ENCODE measurements at places on chromosomes 3 and 15.

DNA sequence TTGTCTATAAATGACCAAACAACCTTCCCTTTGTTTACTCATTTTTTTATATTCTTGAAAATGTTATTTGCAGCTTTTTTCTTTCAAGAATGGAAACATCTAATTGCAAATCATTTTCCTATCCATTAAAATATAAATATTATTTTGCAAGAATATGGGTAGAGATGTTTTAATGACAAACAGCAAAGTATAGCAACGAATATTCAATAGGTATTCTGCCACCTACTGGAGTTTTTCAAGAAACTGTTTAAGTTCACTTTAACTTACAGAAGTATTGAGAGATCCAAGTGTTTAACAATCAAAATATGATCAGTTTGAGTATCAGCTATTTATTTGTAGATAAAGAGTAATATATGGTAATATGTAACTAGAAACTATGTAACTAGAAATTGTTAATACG, 6.9 kb upstream of the EOGT start:
- DNase-seq, result no peak

DNA sequence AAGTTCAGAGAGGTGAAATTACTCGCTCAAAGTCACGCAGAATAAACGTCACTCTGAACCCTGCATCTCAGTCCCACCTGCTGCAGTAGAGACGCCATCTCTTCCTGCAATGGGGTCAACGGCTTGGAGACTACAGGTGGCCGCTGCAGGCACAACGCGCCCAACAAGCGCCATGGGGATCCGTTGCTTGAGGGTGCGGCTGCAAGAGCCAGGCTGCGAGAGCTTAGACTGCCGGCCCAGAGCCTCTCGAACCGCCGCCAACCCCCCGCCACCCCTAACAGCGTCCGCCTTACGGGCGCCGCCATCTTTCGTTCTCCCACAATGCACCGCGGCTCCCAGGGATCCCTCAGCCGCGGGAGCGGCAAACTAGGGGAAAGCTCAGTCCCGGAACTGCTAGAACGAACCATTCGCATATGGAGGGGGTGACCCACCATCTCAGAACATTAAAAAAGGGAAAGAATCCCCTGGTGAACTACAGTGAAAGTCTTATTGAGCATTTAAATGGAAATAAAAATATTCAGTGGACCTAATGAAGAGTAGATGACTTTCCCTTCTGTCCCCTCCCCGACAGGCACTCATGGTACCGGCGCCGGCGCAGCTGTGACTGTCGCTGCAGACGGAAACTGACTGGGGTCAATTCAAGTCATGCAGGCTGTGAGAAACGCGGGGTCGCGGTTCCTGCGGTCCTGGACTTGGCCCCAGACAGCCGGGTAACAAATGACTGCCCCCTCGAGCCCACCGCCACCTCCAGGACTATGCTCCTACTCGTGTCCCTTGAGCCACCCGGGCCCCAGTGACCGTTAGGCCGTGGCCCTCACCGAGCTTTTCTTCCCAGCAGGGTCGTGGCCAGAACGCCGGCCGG, at the start of the genes MRPL46 and MRPS11:
Gene MRPL46, minus strand, starts transcription at position 316 of the 862 bp plus-strand sequence. Its CDS starts 11 bp downstream, at position 305.
Gene MRPS11, plus strand, starts transcription at position 636 of the 862 bp plus-strand sequence. Its CDS starts 10 bp downstream, at position 646.
- peak; percentile 82 for DNase-seq

DNA sequence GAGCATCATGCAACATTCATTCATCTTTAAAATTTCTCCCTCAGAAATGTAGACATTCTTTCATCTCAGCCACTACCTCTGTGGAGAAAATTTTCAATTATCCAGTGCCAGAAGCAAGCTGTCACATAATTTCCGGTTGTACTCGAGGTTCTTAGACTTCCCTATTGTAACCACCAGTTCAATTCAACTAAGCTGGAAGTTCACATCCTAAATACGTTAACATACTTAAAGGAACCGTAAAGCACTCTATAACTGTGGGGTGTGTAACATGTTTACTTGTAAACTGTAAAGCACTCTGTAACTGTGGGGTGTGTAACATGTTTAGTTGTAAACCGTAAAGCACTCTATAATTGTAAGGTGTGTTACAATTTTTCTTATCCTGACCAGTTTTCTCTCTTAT, 150.3 kb downstream of the PLCL2 start:
- no peak for DNase-seq

GRCh38 chr3:178325330-178325729, 210.9 kb upstream of the KCNMB2 start:
- peak; percentile 75 for DNase-seq

GRCh38 chr3:196938576-196938975, 3.8 kb downstream of the NCBP2 start:
- no peak for DNase-seq

- DNase-seq, result no peak
These were observed 13.8 kb upstream of the NMNAT3 start for GRCh38 chr3:139691619-139692018.

- DNase-seq, result no peak
These were observed 10.3 kb downstream of the ACSBG1 start for GRCh38 chr15:78224023-78224411.

DNA sequence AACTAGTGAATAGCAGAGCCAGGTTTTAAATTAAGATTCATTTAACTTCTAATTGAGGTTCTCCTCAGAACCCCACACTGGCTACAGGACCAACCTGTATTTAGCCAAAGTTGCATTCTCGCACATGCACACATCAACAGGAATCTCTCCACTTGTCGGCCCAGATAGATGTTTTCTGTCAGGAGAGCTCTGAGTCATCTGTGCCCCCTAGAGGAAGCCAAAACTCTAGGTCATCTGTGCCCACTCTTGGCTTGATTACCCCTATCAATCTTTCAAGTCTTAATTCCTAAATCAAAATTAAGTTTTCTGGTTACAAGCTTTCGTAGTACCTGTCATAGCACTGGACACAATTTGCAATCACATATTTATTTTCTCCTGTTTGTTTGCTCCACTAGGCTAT, 104.9 kb upstream of the EOMES start:
- DNase-seq, result no peak

- peak; percentile 98 for DNase-seq
These were observed 5.7 kb downstream of the EIF4G1 start for GRCh38 chr3:184320104-184320445.

- no peak for DNase-seq
These were observed 241.4 kb downstream of the EDEM1 start for GRCh38 chr3:5428607-5429516.

DNA sequence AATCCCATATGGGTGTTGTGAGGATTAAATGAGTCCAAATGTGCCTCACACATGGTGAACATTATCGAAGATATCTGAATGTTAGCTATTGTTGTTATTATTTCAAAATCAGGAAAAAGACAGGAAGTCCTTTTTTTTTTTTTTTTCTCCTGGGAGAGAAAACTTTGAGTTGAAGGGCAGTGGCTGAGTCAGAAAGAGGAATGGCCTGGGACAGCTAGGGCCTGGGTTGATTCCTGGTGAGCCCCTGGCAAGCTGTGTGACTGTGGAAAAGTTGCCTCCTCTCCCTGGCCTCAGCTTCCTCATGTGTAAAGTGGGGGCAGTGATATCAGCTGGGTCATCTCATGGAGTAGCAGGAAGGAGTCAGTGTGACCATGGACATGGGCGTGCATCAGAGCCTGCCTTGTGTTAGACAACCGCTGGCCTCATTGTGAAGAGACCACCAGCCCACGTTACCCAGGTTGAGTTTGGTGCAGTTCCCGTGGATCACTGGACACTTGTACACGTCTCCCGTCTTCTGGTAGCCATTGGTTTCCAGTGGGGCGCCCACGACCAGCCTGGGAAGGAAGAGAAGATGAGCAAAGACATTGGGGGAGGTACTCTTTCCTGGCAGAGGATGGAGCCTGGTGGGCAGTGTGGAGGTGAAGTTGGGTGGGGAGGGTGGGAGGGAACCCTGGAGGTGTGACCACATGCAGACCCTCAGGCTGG, 63.1 kb downstream of the ITGA11 start:
- DNase-seq, result peak; percentile 39

- no peak for DNase-seq
These were observed 55.1 kb upstream of the TGFBR2 start for GRCh38 chr3:30551266-30551665.

DNA sequence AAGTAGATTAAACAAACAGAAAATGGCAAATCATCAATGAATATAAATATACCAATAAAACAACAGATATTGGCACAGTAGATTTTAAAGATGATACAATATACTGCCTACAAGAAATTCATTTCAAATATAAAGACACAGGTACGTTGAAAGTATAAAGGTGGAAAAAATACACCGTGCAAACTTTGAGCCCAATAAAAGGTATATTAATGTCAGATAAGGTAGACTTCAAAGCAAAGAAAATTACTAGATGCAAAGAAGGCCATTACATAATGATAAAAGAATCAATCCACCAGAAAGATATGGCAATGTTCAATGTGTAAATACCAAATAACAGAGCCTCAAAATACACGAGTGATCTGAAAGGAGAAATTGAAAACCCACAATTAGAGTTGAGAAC, 34.3 kb upstream of the VIPR1 start:
- DNase-seq, result no peak

GRCh38 chr3:172257648-172258400, 190.4 kb downstream of the GHSR start:
- DNase-seq, result peak; percentile 81

DNA sequence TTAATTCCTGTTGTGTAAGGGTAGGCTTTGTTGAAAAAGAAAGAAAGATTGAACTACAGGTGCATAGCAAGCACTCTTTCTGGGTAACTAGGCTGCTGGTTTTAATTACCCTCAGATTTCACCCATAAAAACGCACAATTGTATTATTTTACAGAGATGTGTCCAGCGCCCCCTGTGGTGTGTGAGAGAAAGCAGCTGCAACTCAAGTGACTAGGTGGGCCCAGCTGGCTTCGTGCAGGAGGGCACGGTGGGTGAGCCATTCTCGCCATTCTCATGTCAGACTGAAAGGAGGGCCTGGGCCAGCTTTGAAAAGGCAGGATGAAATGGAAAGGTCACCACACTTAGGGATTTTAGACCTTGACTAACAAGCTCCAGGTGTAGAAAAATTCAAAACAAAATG, 122.6 kb downstream of the LRIG1 start:
- peak; percentile 40 for DNase-seq

DNA sequence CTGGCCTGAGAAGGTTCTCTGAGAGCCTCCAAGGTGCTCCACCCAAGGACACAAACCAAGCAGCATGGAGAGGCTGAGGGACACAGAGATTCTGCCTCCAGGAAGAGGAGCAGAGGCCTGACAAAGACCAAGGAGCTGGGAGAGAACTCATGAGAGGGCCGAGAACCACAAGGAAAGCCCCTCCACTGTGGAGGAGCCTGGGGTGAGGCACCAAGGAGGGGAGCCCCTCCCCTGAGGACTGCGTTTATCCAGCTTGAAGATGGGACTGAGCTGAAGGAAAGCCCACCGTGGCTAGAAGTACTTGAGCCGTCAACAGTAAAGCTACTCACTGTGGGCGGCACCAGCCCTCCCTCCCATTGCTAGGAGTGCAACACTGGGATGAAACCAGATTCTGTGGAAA, 63.1 kb upstream of the MEF2A start:
- no peak for DNase-seq

GRCh38 chr15:77285057-77285997, 134.6 kb downstream of the PEAK1 start:
- no peak for DNase-seq

- no peak for DNase-seq
These were observed 80.9 kb upstream of the MANF start for GRCh38 chr3:51304230-51304629.

- no peak for DNase-seq
These were observed 3.6 kb upstream of the NCK1 start for GRCh38 chr3:136858381-136858780.

DNA sequence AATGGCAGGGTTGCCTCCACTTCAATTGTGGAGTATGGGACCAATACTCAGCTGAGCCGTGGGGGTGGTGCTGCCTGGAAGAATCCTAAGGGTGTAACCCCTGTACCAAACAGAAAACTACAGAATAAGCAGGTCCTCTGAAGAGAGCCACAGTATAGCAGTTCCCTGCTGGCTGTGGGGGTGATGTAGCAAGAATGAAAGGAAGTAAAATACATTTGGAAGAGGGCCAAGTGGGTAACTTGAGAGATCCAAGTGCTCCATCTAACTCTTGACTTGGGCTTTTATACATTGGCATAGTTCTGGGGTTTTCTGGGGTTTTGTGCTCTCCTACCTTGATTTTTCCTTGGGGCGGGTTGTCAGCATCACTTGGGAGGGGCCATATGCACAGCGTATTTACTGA, 341.4 kb downstream of the OTOL1 start:
- DNase-seq, result no peak

DNA sequence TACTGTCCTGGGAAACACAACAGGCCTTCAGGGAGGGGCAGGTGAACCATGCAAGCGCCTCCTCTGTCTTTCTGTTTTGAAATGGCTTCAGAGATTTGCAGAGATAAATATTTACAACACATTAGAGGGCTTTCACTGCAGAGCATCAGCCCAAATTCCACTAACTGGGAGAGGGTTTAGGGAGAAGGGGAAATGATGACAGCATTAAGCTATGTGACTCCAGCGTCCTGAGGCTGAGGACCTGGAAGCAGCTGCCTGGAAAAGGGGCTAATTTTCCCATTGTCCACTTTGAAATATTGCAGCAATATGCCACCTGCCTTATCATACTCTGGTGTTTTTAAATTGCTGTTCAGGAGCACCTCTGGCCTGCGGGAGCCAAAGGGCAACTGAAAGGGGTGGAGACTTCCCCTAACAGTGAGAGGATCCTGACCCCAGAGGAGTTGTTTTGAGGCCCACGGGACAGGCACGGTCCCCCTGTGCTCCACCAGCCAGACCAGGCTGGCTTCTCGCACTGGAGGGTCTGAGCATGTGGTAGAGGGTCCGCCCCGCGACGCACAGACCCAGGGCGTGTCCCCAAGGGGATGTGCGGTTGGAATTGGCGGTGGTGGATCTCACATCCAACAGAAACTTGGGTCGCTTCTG, 110.6 kb downstream of the XXYLT1 start:
- peak; percentile 28 for DNase-seq

GRCh38 chr15:82530006-82530405, 10.3 kb downstream of the RPS17 start:
- no peak for DNase-seq

- DNase-seq, result no peak
These were observed 44.3 kb downstream of the GLB1 start for GRCh38 chr3:33052671-33053070.

GRCh38 chr3:181330257-181330656, 340.7 kb upstream of the DNAJC19 start:
- no peak for DNase-seq

- no peak for DNase-seq
These were observed 43.9 kb upstream of the LYSMD4 start for GRCh38 chr15:99777144-99777543.

DNA sequence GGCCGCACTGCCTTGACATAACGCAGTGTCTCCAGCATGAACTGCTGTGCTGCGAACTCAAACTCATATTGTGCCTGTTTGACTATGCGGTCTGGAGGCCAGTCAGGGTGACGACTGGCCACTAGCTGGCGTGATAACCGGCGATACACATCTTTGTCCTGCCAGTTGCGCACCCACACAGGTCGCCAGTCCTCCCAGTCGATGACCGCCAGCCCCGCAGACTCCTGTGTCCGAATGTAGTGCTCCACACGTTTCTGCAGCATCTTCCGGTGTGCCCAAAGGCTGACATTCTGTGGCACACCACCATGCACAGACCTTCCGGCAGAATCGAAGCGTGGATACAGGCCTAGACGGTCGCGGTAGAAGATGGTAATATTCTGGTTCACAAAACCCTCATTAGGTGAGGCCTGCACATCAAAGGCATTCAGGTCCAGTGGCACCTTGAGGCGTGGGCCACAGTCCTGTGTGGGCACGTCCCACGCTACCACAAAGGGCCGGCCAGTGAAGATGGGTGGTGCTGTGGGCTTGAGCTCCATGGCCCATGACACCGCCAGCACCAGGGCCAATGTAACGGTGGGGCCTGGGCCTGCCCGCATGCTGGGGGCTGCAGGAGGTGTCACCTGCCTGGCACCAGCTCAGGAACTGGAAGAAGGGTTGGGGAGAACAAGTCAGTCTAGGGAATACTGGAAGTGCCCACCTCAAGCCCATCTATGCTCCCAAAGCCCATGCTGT, 2.5 kb downstream of the HYAL2 start:
- no peak for DNase-seq

GRCh38 chr15:48494631-48495030, 150.9 kb downstream of the FBN1 start:
- peak; percentile 43 for DNase-seq

Data from iris pigment epithelial cell (primary cell).